ENCODE measurements at places on chromosomes 7 and 10. TPM values are rescaled to one million over a fixed set of nuclear protein-coding genes. Genes with fewer than 3 reads are reported as not detected.

- DNase-seq = no peak
- no peaks in the 10 kb centered on the region for H3K36me3 ChIP-seq
- H3K27me3 ChIP-seq = no peaks in the 10 kb centered on the region
- H3K4me1 ChIP-seq = no peaks in the 10 kb centered on the region
- no peak overlapping the region for H3K4me3 ChIP-seq
- no peak overlapping the region for H3K27ac ChIP-seq
These were observed 80.1 kb downstream of the GRID1 start for GRCh38 chr10:86286236-86287109.

DNA sequence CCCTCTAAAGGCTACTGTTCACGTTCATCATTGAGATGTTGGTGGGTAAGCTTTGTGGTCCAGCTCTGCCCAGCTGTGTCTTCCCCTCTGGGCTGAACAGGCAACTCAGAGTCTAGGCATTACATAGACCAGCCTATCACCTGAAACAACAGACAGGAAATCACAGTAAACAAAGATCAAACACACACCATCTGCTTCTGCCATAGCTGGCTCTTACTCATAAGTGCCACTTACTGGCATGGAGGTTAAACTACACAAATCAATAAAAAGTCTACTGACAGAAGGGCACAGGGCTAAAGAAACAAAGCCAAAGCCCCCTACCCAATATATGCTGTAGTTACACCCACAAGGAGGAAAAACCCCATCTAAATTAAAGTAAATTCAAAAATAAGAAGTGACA is 35.0 kb downstream of the SEPTIN14 start:
- no peaks in the 10 kb centered on the region for H3K36me3 ChIP-seq
- H3K4me3 ChIP-seq = no peak overlapping the region
- H3K27me3 ChIP-seq = no peaks in the 10 kb centered on the region

DNA sequence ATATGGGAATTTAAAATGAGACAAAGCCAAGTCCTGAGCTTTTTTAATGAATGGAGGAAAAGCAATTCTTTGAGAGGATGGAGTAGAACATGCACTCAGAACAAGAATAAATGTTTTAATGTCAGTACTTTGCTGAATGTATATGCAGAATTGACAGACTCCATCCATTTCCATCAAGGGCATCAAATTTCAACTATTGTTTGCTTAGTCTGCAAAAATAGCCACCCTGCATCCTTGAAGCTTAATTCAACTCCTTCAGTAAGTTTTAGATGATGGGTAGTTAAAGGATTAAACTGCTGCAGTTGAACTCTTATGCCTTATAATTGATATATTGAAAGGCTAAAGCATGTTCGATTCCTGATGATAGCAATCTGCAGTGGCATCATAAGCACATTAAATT is 99.7 kb upstream of the IFRD1 start:
- no peaks in the 10 kb centered on the region for H3K4me1 ChIP-seq
- no peak for DNase-seq
- no peaks in the 10 kb centered on the region for H3K36me3 ChIP-seq
- no peak overlapping the region for H3K4me3 ChIP-seq
- no peak overlapping the region for H3K27ac ChIP-seq

DNA sequence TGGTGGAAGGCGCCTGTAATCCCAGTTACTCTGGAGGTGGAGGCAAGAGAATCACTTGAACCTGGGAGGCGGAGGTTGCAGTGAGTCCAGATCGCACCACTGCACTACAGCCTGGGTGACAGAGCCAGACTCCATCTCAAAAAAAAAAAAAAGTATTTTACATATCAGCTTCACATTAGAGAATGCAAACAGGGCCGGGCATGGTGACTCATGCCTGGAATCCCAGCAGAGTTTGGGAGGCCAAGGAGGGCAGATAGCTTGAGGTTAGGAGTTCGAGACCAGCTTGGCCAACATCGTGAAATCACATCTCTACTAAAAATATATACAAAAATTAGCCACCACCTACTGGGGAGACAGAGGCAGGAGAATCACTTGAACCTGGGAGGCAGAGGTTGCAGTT is 31.6 kb downstream of the USP54 start:
- H3K4me3 ChIP-seq = no peak overlapping the region
- no peaks in the 10 kb centered on the region for H3K36me3 ChIP-seq
- H3K27ac ChIP-seq = no peak overlapping the region
- no peaks in the 10 kb centered on the region for H3K27me3 ChIP-seq
- no peaks in the 10 kb centered on the region for H3K4me1 ChIP-seq

DNA sequence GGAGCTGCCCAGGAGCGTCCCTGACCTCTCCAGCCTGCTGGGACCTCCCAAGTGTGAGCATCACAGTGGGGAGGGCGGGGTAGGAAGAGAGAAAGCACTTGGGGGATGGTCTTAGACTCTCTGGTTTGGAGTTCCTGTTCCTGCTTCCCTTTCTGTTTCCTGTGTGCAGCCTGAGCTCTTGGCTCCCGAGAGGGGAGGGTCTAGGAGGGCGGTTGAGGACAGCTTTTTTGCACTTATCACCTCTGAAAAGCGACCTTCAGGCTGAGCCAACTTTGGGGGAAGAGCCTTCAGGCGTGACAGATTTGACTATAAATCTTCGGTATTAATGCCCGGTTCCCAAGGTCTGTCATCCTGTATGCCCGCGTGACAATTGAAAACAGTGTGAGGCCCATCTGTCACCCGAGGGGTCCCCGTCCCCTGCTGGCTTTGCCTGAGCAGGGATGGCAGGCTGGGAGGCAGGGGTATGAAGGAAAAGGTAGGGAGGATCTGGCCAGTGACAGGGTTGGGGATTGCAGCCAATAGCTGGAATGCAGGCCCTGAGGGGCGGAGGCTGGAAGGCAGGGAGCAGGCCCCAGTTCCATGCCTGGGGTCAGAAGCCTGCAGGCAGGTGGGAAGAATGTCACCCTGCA is 78.6 kb downstream of the CDH23 start:
- no peak overlapping the region for H3K4me3 ChIP-seq
- no peak overlapping the region for H3K27ac ChIP-seq
- no peaks in the 10 kb centered on the region for H3K4me1 ChIP-seq
- H3K27me3 ChIP-seq = no peaks in the 10 kb centered on the region
- no peaks in the 10 kb centered on the region for H3K36me3 ChIP-seq
- DNase-seq = no peak

DNA sequence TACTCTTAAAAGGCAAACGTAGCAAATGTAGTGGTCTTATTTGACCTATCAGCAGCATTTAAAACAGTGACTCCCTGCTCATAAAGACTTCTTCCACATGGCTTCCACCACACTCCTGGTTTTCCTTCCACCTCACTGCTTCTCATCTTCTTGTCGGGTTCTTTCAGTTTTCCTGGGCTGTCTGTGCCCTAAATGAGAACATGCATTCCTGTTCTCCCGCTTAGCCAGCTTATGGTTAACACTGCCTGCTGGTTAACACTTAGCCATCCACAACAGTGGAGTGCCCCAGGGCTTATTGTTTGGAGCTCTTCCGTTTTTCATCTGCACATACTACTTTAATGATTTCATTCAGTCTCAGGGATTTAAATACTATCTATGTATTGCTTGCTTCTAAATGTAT is 34.3 kb upstream of the EXOC6 start:
- no peaks in the 10 kb centered on the region for H3K4me1 ChIP-seq
- no peak overlapping the region for H3K4me3 ChIP-seq
- no peak overlapping the region for H3K27ac ChIP-seq

- H3K27me3 ChIP-seq = no peaks in the 10 kb centered on the region
- no peaks in the 10 kb centered on the region for H3K36me3 ChIP-seq
- H3K4me3 ChIP-seq = no peak overlapping the region
- H3K27ac ChIP-seq = no peak overlapping the region
- peak; percentile 36 for DNase-seq
These were observed 4.1 kb upstream of the C10orf120 start for GRCh38 chr10:122703483-122704448.

DNA sequence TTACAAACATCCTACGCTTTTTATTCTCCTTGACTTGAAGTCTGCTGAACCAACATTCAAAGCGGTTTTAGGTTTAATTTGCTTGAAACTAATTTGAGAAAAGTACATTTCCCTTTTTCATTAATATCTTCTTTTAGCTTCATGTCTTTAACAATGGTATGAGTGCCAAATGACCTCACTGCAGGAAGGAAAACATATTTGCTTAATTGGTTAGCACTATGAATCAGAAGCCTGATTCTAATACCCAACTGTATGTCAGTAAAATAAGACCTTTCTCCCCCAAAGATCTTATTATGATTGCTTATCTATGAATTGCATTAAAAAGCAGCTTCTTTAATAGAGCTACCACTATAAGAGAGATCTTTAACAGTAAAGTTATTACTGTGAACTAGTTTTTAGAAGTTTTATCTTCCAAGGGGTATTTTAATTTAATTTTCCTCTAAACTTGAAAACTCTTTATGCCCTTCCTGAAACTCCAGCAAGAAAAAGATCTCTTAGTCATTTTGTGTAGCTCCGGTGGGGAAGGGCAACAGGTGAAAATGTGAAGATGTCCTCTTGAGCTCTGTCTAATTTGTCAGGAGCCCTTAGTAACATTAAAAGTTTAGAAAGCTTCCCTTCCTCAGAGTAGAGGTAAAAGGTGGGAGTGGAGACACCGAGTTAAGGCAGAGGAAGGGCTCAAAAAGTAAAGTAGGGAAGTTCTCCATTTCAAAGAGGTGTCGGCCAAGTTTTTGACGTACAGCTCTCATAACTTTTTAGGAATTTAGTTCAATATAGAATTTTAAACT is 6.1 kb downstream of the COL1A2 start:
- H3K27ac ChIP-seq = no peak overlapping the region
- H3K4me1 ChIP-seq = no peaks in the 10 kb centered on the region
- peaks cover 1% of the 10 kb centered on the region for H3K27me3 ChIP-seq
- DNase-seq = no peak

DNA sequence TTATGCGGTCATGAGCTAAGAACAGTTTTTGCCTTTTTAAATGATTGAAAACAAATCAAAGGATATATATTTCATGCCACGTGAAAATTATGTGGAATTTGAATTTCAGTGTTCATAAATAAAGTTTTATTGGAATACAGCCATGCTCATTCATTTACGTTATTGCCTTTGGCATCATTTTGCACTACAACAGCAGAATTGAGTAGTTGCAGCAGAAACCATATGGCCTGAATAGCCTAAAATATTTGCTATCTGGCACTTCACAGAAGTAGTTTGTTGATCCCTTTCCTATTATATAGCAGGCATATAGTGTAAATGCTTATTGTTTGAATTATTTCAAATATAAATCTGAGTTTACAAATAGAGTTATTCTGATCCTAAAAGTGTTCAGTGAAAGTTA is 59.7 kb downstream of the AUTS2 start:
- no peaks in the 10 kb centered on the region for H3K27me3 ChIP-seq
- H3K27ac ChIP-seq = no peak overlapping the region
- DNase-seq = no peak
- H3K36me3 ChIP-seq = no peaks in the 10 kb centered on the region

- H3K4me3 ChIP-seq = no peak overlapping the region
- no peak overlapping the region for H3K27ac ChIP-seq
- peaks cover 3% of the 10 kb centered on the region for H3K4me1 ChIP-seq
- H3K27me3 ChIP-seq = no peaks in the 10 kb centered on the region
- DNase-seq = no peak
These were observed 18.2 kb downstream of the WBP1L start for GRCh38 chr10:102761981-102762380.

DNA sequence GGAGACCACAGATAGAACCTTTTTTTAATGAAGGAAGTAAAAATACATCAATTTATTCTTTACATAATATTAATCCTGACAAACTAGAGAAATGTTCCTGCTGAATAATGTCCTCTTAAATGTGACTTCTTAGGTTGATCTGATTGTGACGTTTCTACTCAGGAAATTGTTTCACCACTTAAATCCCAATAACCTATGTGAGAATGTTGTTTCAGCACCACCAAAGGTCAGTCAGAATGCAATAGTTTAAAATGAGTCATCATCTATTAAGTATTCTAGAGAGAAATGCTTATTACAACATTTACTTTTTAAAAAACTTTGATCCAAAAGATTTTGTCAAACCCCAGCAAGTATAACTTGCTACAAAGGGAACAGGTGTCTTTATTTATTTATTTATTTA is 155.4 kb upstream of the CACNA2D1 start:
- DNase-seq = no peak
- H3K4me3 ChIP-seq = no peak overlapping the region
- no peaks in the 10 kb centered on the region for H3K36me3 ChIP-seq
- H3K27ac ChIP-seq = no peak overlapping the region

DNA sequence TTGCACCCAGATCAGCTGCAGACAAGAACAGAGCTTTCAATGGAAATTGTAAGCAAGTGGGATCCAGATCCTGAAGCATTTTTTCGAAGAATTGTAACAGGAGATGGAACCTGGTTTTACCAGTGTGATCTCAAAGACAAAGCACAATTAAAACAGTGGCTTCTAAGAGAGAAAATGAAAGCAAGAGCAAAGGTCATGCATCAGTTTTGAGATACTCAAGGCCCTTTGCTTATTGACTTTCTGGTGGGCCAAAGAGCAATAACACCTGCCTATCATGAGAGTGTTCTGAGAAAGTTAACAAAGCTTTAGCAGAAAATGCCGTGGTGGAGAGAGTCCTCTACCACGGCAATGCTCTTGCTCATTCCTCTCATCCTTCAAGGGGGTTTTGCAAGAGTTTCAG is 194.8 kb downstream of the TMEM178B start:
- H3K27me3 ChIP-seq = no peaks in the 10 kb centered on the region
- H3K27ac ChIP-seq = no peak overlapping the region
- no peaks in the 10 kb centered on the region for H3K4me1 ChIP-seq
- no peak for DNase-seq
- no peak overlapping the region for H3K4me3 ChIP-seq

GRCh38 chr7:105825371-105825770 is 51.0 kb downstream of the ATXN7L1 start:
- no peak overlapping the region for H3K4me3 ChIP-seq
- no peak for DNase-seq
- H3K36me3 ChIP-seq = no peaks in the 10 kb centered on the region
- H3K27me3 ChIP-seq = no peaks in the 10 kb centered on the region
- H3K4me1 ChIP-seq = no peaks in the 10 kb centered on the region
- no peak overlapping the region for H3K27ac ChIP-seq

DNA sequence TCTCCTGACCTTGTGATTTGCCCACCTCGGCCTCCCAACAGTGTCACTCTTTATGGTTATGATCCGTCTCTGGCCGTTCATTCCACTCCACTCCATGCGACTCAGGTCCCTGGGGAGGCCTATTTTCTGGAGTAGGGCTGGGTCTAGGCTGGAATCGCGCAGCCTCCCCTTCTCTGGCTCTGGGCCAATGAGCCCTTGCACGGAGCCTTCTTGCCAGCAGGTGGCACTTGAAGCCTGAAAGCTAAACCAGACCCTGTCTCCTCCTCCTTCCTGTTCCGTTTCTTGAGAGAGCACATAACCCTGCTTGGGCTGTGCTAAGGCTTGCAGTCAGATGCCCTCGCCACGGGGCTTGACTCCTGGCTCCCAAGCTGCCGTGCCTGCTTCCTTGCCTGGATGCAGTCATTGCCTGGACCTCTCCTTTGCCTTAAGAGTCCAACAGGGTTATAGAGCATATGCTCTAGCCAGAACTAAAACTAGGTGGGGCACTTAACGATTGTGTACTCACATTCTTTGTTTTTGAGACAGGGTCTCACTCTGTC is 9.6 kb upstream of the DNAJB12 start:
- peak overlapping the region; percentile 31 for H3K4me3 ChIP-seq
- H3K4me1 ChIP-seq = peaks cover 12% of the 10 kb centered on the region
- DNase-seq = peak; percentile 79
- peak overlapping the region; percentile 61 for H3K27ac ChIP-seq

Gene GRIFIN
- total RNA-seq = not detected

Gene TMEM209
- 18.8 TPM for total RNA-seq

Gene CUZD1
- 3.4 TPM for total RNA-seq

Gene NEURL1
- 0.81 TPM for total RNA-seq

Data from naive thymus-derived CD4-positive, alpha-beta T cell (primary cell).